ENCODE measurements at places on chromosomes 2 and 18.

DNA sequence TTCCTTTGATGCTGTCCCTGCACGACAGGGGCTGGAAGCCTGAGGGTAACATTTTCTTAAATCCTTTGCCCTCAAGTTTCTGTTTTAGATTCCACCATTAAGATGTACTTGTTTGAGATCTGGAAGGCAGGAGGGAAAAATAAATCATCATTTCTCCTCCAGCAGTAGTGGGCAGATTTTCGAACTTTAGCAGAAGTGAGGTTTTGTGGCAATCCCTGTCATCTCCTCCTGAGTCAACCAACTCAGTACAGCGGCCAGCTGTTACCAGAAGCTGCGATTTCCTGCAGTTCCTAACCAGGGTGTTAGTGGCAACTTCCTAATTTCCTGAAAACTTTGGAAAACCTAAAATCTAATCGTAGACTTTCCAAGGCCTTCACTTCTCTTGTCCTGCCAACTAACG is 517.2 kb upstream of the ACVR2A start:
- peak; percentile 0 for DNase-seq

DNA sequence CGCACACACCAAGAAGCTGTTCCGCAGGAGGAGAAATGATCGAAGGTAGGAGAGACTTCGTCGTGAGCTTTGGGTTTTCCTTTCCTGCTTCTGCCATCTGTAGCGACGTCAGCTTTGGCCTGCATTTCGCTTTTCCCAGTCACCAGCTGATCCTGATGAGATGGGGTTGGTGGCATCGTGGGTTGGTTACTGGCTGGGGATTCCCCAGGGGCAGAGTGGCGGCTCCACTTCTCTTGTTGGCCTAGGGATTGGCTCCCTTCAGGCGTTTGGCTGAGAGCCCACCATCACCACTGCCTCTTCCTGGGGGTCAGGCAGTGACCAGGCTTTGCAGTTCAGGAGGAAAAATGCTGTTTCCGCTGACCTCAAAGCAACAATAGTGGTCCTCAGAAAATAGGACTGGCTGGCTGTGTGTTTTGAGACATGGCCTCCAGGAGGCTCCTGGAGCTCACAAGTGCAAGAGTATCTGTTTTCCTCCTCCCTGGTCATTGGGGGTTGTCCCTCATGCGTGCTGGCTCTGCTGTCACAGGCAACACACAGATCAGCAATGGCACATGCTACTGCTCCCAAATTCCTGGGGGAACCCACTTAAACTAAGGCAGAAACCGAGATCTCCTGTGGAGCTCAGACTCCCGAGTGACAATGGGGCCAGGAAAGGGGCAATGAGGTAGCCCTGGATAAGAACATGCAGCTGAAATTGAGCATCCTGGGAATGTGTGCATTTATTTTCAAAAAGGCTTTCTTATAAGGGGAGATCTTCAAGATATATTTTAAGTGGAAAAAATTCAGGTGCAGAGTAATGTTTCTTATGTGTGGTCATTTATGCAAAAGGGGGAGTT is 173.0 kb downstream of the CTIF start:
- no peak for DNase-seq

- DNase-seq = no peak
Measured at GRCh38 chr18:26470011-26470637, 78.2 kb downstream of the KCTD1 start.

- no peak for DNase-seq
Measured at GRCh38 chr2:62460175-62460574, 45.8 kb downstream of the TMEM17 start.

- no peak for DNase-seq
Measured at GRCh38 chr18:6004119-6004518, 108.8 kb upstream of the TMEM200C start.

- DNase-seq = no peak
Measured at GRCh38 chr2:30300456-30301221, 69.3 kb downstream of the LBH start.

GRCh38 chr2:140734992-140735391 is 1395.8 kb downstream of the LRP1B start:
- no peak for DNase-seq

- no peak for DNase-seq
Measured at GRCh38 chr2:160494201-160494644, 616 bp upstream of the RBMS1 start.

DNA sequence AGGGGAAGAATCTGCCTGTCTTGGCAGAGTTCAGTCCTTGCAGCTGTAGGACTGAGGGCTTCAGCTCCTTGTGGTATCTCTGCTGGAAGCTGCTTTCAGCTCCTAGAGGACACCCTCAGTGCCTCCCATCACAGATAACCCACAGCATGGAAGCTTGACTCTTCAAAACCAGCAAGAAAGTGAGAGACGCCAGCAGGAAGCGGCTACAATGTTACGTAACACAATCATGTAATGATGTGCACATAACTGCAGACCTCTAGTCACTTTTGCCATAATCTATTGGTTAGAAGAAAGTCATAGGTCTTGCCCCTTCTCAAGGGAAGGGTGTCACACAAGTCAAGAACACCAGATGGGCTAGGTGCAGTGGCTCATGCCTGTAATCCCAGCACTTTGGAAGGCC is 69.1 kb upstream of the AFF3 start:
- no peak for DNase-seq

GRCh38 chr2:237498341-237498740 is 11.3 kb downstream of the MLPH start:
- no peak for DNase-seq

DNA sequence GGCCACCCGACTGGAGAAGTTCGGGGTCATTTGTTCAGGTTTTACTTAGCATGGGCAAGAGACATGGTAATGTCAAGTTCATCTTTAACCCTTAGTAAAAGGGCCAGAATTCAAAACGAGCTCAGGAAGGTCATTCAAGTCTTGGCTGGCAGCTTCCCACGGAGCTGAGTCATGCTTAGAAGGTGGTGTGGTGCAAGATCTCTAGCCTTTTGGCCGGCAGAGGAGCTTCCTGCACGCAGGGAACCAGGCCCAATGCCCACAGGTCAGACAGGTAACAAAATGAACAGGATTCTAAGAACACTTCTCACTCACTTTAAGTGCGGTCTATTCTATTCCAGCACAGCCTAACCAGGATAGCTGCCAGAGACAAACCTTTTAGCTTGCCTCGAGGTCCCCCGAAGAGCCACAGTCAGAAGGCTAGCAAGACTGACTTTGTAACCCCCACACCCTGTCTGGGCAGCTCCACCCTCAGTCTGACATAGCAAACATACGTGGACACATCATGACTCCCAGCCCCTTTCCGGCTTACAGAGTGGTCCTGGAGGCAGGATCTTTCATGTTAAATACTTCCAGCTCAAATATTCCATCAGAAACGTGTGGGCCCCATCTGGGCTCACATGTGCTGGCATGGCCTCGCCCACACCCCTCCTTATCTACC is 292.7 kb downstream of the BCL11A start:
- DNase-seq = no peak

- no peak for DNase-seq
Measured at GRCh38 chr18:69162649-69163048, 238.0 kb upstream of the DOK6 start.

DNA sequence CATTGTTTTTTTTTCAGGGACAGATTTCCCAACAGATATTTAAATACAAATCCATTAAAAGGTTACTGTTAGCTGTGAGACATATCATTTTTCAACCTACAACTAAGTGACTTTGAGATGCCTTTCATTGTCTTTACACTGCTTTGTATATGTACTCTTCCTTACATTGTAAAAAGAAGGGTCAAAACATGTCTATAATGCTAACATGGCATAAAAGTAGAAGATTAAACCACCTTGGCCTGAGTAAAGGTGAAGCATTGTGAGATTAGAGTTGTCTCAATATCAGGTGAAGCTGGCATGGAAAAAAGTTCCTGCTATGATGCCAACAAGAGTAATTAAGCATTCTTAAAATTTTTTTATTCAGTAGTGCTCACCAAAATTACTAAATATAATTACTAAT is 1508.5 kb upstream of the NXPH2 start:
- no peak for DNase-seq

GRCh38 chr18:65567372-65567771 is 183.4 kb upstream of the CDH7 start:
- no peak for DNase-seq

DNA sequence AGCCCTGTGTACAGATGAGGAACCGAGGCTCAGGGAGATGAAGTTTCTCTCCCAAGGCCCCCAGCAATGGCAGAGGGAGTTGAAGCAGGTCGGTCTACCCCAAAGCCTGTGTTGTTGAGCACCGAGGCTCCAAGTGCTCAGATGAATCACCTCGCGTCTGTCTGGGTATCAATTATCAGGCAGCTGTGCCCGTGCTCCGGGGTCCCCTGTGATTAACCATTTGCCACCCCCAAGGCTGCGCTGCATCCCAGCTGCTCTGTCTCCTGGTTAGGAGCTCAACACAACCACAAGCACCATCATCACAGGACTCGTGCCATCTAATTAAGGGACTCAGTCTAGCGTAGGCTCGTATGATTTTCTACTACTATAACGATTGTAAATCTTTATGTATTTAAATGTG is 27.1 kb downstream of the LIPG start:
- DNase-seq = no peak

DNA sequence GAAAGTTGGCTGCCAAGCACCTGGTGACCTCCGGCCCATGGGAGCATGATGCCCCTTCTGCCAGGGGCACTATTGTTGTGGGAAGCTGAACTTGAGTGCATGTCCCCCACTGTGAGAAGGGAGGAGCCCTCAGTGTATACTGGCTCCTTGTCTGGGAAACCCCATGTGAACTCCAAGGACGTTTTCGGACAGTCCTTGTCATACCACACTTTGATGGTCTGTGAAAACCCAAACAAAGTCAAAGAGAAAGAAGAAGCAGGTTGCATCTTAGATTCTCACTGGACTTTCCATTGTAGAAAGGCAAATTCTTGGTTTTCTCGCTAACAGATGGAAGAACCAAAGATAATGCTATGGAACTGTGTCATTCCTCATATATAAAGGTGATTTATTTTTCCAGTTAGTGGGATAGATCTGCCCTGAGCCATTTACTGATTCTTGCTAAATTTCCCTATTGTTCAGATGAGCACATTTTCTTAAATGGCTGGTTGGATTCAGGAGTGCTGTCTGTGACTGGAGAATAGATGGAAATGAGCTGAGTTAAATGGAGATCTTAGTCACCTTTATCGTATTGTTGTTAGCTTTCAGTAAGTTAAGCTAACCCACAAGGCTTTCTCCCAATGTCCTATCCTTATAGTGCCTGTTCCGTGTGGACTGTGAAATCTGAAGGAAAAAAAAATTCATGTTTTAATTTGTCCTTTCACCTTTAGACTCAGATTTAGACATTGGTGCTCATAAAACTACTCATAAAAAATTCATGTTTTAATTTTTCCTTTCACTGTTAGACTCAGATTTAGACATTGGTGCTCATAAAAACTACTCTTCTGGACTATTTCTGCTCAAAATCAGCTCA is 166.6 kb downstream of the ACTR3 start:
- DNase-seq = no peak

- DNase-seq = no peak
Measured at GRCh38 chr2:239154971-239155805, 245.6 kb downstream of the HDAC4 start.

DNA sequence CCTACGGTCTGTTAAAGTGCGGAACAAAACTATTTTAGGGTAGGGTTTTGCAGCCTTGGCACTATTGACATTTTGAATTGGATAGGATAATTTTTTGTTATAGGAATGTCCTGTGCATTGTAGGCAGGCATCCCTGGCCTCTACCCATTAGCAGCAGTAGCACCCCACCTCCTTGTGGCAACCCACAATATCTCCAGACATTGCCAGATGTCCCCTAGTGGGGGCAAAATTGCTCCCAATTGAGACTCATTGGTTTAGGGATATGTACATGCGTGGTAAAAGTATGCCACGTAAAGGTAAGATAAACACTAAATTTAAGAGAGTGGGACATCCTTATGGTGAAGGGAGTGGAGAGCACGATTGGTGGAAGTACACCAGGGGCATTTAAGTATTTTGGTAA is 4.6 kb downstream of the MIB1 start:
- no peak for DNase-seq

GRCh38 chr2:88959480-88960204 is 268.2 kb downstream of the RPIA start:
- DNase-seq = no peak

GRCh38 chr2:167183931-167184330 is 295.7 kb downstream of the XIRP2 start:
- no peak for DNase-seq

- DNase-seq = no peak
Measured at GRCh38 chr2:57510704-57511103, 535.9 kb upstream of the VRK2 start.

DNA sequence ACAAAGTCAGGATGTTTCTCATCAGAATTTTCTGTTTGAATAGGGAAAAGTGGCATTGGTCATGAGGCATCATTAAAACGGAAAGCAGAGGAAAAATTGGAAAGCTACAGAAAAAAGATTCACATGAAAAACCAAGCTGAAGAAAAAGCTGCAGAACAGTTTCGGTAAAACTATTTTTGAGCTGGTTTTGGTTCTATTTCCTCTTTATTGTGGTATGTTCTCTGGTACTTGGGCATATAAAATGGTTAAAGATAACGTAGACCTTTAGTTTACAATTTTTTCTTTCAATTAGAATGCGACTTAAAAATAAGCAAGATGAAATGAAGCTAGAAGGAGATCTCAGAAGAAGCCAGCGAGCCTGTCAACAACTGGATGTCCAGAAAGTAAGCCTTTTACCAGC is 7.6 kb downstream of the GPATCH11 start:
- no peak for DNase-seq

- DNase-seq = no peak
Measured at GRCh38 chr18:75199327-75199726, 9.6 kb downstream of the PTGR3 start.

DNA sequence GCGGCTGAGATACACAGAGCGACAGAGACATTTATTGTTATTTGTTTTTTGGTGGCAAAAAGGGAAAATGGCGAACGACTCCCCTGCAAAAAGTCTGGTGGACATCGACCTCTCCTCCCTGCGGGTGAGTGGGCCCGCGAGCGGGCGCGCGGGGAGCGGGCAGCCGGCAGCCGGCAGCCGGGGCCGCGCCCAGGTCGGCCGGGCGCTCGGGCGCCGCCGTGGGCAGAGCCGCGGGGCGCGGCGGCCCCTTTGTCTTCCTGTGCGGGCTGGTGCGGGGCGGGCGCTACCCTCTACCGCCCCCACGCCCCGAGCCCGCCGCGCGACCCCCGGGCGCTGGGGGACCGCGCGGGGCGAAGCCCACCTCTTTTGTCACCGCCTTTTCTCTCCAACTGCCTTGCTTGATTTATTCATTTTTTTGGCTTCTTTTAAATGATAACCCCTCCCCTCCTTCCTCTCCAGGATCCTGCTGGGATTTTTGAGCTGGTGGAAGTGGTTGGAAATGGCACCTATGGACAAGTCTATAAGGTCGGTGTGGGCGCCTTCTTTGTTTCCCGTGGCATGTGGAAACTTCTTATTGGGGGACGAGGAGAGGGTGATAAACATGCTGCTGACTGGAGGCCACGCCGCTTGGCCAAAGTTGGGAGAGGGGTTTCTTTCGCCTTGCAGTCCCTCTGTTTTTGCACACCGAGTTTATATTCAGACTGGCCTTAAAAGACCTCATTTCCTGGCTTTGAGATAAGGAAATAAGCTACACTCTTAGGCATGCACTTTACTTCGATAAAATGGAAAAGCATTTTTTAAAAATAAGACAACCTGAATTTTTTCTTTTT is 722 bp downstream of the MAP4K4 start:
- no peak for DNase-seq

GRCh38 chr2:219426068-219426443 is 7.9 kb downstream of the DES start:
- no peak for DNase-seq

Data from stimulated activated CD8-positive, alpha-beta memory T cell treated with anti-CD3 and anti-CD28 coated beads, Interleukin-2, amount 100 ng/mL, for 1 hour (primary cell).